ENCODE measurements at places on chromosomes 7 and 10. TPM values are rescaled to one million over a fixed set of nuclear protein-coding genes. Genes with fewer than 3 reads are reported as not detected.

The NACAD gene
- 0.30 TPM for total RNA-seq

The SLC29A4 gene
- total RNA-seq: 0.73 TPM

The HTR5A gene
- not detected for total RNA-seq

The INSYN2A gene
- total RNA-seq: not detected

The FBXL13 gene
- total RNA-seq: 0.76 TPM

The CYP2C8 gene
- total RNA-seq: 0.09 TPM

The MYPN gene
- total RNA-seq: not detected

The GPR146 gene
- total RNA-seq: 5.6 TPM

The PAPOLB gene
- total RNA-seq: not detected

The MEST gene
- total RNA-seq: 3.6 TPM

The FAM237B gene
- total RNA-seq: not detected

The HYAL4 gene
- total RNA-seq: not detected

The FAM107B gene
- total RNA-seq: 99.4 TPM

The FZD1 gene
- 0.80 TPM for total RNA-seq

The CHRM2 gene
- total RNA-seq: not detected

The ERVW-1 gene
- not detected for total RNA-seq

The LRRC61 gene
- 25.8 TPM for total RNA-seq

The MSRB2 gene
- total RNA-seq: 4.4 TPM

The MRLN gene
- not detected for total RNA-seq

The ZPBP gene
- not detected for total RNA-seq

The LARP4B gene
- total RNA-seq: 137 TPM

The EBLN1 gene
- total RNA-seq: not detected

The SBDS gene
- 57.4 TPM for total RNA-seq

The ATP5MK gene
- total RNA-seq: 476 TPM

The AKR1B15 gene
- total RNA-seq: not detected

The UPK3B gene
- 1.2 TPM for total RNA-seq

The PRRT4 gene
- 0.39 TPM for total RNA-seq

The TAS2R41 gene
- total RNA-seq: not detected

The RBP3 gene
- not detected for total RNA-seq

The TUBB8 gene
- total RNA-seq: not detected

The DRGX gene
- not detected for total RNA-seq

The CDHR3 gene
- 0.80 TPM for total RNA-seq

The AS3MT gene
- total RNA-seq: 0.50 TPM

The STK17A gene
- 20.4 TPM for total RNA-seq

The RNF32 gene
- total RNA-seq: 3.4 TPM

The C10orf143 gene
- 3.1 TPM for total RNA-seq

The SPAM1 gene
- not detected for total RNA-seq

The SPDYE1 gene
- not detected for total RNA-seq

The GJD4 gene
- total RNA-seq: not detected

The TMEM130 gene
- total RNA-seq: not detected
